Cortex of kidney (tissue), 1 donor: ENCODE measurements at places on chromosomes 12 and 14.

DNA sequence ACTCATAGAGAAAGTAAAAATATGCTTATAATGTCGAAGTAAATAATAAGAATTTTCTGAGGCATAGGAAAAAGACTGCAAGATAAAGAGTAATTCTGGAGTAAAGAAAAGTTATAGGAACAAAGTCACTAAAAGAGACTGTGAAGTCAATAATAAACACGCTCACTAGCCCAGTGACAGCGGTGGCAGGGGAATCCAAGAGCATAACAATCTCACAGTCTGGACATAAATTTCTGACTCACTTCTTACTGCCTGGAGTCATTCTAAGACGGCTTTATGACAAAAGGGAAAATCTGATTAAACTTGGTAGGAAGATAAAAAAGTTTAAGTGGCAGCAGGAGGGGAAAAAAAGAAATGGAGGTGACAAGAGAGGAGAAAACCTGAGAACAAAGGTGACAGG lies 56.4 kb upstream of the GRIP1 start:
- no peak for DNase-seq

GRCh38 chr14:30389877-30390385 lies 169.0 kb upstream of the G2E3 start:
- DNase-seq = no peak

- DNase-seq = no peak
Measured at GRCh38 chr14:39268393-39268792, 34.7 kb downstream of the MIA2 start.

- no peak for DNase-seq
Measured at GRCh38 chr14:35695647-35696046, 113.4 kb downstream of the RALGAPA1 start.

- no peak for DNase-seq
Measured at GRCh38 chr14:100777818-100778525, 47.9 kb upstream of the MEG3 start.

DNA sequence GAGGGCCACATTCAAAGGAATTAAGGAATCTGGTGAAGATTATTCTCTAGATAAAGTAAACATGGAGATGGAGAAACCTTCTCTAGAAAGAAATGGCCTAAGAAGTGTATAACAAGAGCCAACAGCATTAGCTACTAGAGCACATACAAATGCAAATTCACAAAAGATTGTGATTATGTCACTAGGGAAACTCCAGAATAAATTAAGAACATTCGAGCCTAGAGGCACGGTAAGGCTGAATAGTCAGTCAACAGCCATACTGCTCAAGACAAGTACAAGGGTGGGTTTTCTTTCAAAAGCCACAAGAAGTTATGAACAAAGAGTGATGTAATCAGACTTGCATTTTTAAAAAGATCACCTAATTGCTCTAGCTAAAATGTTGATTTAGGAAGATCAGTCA lies 25.4 kb downstream of the PPP4R3A start:
- DNase-seq = no peak

GRCh38 chr14:33934043-33934750 lies 16.7 kb downstream of the EGLN3 start:
- no peak for DNase-seq

GRCh38 chr14:63713058-63713457 lies 14.8 kb downstream of the SGPP1 start:
- DNase-seq = no peak

- no peak for DNase-seq
Measured at GRCh38 chr14:53027041-53027440, 76.2 kb upstream of the FERMT2 start.

GRCh38 chr12:15446807-15447206 lies 124.5 kb downstream of the PTPRO start:
- DNase-seq = no peak

- DNase-seq = no peak
Measured at GRCh38 chr12:6553051-6553868, 2.6 kb downstream of the IFFO1 start.

- DNase-seq = no peak
Measured at GRCh38 chr12:109385339-109386058, 37.8 kb downstream of the MYO1H start.

DNA sequence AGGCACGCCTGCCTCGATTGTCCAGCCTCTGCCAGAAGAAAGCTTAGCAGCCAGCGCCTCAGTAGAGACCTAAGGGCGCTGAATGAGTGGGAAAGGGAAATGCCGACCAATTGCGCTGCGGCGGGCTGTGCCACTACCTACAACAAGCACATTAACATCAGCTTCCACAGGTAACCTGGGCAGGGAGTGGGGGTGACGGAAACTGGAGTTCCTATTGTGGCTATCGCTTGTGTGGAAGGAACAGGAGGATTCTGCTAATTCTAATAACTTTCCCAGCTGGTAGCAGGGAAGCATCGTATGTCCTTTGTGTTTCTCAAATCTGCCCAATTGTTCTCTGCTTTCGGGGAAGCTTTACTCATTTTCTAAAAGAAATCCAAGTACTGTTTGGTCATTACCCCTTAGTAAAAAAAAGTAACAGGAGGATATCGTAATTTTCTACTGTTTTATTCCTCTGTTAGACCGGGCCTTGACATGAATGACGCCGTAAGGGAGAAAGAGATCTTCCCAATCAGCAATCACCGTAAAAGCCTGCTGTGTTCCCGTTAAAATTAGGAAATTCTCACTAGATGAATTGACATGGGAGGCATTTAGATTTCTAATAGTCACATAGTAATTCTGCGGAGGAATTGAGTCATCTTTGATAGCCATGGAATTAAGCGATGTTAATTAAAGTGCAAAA lies 449 bp downstream of the THAP2 start:
- DNase-seq = no peak

GRCh38 chr12:83823386-83824045 lies 1089.1 kb downstream of the SLC6A15 start:
- DNase-seq = no peak

DNA sequence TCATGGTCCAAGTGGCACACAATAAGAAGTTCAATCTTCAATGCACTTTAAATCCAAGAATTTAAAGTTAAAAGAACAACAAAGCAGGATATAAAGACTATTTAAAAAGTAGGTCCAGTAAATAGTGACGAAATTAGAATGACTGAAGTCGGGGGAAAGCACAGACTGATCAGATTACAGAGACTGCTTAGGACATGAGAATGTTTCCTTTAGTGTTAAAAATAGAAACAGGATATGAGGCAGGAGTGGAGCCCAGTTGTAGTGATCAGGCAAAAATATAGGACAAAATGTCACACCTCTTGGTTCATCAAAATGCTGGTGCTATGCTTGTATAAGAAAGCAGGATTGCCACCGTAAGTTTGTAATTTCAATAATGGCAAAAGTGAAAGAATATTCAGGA lies 52.2 kb upstream of the CD163 start:
- DNase-seq = no peak

DNA sequence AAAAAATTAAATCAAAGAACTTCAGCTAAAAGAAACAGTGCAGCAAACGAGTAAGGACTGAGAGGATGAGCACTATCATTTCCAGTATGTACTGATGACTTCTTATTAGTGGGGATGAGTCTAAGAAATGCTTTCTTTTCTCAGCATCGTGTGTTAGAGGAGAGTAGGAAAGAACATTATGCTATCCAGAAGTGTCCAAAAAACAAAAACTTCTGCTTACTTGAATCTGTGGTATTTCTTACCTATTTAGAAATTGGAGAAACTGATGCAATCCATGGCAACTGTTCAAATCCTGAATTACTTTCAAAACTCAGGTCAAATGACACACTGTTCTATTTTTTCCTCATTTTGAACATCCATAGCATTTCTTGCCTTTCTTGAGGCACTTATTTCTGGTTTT lies 23.7 kb downstream of the ABCD2 start:
- no peak for DNase-seq

GRCh38 chr14:61140271-61140670 lies 140.9 kb downstream of the TMEM30B start:
- DNase-seq = no peak

GRCh38 chr12:62194616-62195015 lies 65.6 kb upstream of the USP15 start:
- DNase-seq = no peak

DNA sequence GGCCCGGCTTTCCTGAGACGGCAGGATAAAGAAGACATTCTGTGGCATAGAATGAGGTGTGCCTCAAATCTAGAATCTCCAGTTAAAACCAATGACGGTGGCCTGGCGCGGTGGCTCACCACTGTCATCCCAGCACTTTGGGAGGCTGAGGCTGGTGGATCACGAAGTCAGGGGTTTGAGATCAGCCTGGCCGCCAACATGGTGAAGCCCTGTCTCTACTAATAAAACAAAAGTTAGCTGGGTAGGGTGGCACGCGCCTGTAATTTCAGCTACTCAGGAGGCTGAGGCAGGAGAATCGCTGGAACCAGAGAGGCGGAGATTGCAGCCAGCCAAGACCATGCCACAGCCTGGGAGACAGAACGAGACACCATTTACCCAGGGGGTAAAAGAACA lies 193.6 kb downstream of the ALG10 start:
- no peak for DNase-seq

- DNase-seq = no peak
Measured at GRCh38 chr14:34971381-34971780, 11.4 kb upstream of the SRP54 start.

DNA sequence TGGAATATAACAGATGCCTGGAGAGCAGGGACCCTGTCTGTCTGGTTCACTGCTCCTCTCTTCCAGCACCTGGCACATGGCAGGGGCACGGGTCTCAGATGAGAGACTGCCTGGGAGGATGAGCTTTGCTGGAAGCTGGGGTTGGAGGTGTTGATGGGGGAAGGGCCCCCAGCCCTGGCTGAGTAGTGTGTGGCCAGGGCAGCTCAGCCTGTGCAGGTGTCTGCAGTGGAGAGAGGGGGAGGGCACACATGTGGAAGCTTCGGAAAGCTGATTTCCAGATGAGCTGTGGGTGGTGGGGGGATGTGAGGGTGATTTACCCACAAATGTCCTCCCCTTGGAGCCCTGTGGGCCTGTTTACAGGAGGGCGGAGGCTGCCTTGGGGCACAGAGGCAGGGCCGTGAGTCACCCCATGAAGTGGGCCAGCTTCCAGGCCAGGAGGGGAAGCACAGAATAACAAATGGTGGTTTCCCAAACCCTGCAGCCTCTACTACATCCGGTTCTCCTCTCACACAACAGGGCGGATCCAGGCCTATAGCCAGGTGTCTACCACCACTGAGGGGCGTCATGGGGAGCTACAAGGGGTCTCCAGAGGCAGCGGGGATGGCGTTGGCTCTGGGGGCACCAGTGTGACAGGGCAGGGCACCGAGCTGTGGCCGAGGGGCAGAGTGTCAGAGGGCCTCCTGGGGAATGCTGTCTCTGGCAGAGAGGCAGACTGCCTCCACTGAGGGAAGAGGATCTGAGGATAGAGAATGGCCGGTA lies 11.0 kb downstream of the KRT7 start:
- no peak for DNase-seq

- DNase-seq = no peak
Measured at GRCh38 chr12:104502217-104502616, 45.5 kb downstream of the CHST11 start.

- no peak for DNase-seq
Measured at GRCh38 chr14:51284241-51284640, 44.2 kb downstream of the TMX1 start.

DNA sequence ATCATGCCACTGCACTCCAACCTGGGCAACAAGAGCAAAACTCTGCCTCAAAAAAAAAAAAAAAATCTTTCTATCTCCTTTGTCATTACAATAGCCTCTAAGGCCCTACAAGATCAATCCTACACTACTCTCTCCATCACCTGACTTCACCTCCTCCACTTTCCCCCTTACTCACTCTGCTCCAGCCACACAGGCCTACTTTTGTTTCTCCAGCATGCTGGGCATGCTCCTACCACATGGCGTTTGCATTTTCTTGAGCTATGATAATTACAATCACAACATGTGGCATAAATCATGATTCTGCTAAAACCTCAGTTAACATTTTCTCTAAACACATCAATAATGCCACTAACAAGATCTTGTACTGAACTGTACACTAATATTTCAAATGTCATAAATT lies 7.8 kb downstream of the PPP1R13B start:
- DNase-seq = no peak

GRCh38 chr14:56120091-56120691 lies 2.0 kb downstream of the PELI2 start:
- DNase-seq = no peak

DNA sequence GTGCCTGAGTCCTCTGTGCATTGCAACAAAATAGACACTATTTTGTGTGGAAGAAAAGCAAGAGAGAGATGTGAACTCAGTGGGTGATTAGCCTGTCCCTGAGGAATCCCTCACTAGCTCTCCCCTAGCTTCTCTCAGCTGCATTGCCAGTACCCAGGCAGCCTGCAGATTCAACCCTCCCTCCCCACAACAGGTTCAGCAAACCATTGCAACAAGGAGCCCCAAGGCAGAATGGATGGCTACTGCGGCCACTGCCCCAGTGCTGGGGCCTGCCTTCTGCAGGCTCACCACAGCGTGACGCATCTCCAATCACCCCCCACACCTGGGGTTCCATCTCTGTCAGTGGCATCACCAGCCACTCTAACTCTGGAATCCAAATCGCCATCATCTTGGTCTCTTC lies 2.3 kb downstream of the CRACR2A start:
- DNase-seq = no peak

DNA sequence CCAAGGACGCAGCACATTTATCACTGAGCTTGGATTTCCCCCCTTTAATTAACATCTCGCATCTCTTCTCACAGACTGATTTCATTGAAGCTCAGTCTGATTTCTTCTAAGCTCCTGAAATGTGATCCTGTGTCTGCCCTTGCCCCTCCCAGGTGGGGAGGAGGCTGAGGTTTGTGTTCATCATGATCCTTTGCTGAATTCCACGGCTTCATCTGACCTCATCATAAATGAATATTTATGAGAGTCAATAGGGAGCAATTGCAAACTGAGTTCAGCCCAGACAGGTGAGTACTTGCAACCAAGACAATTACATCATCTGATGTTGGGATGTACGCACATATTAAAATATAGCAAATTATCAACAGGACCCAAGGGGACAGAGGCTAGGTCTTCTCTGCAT lies 72.4 kb downstream of the MAP1LC3B2 start:
- no peak for DNase-seq

- DNase-seq = no peak
Measured at GRCh38 chr14:26595926-26596542, 1.8 kb downstream of the NOVA1 start.

- DNase-seq = no peak
Measured at GRCh38 chr12:84741692-84742091, 170.9 kb downstream of the SLC6A15 start.

DNA sequence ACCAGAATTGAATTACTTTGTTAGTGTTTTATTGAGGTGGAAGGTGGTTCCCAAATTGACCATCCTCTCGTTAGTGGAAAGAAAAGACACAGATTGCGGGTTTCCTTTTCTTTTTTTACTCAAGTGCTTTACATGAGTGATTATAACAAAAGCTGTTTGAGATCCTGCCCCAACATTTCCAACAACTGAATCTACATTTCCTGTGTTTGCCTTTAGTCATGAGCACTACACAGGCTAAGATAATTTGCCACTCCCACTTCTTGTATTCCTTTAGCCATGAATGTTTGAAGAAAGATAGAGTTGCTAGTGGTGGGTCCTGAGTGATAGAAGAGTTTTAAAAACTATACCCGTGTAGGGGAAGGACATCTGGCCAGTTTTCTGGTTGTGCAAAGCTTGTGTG lies 16.0 kb downstream of the RERGL start:
- no peak for DNase-seq

GRCh38 chr12:123253641-123254459 lies 17.8 kb downstream of the CDK2AP1 start:
- no peak for DNase-seq

GRCh38 chr14:99168330-99168729 lies 103.7 kb downstream of the BCL11B start:
- no peak for DNase-seq
